Activated T-helper 1 cell treated with Interleukin-2 at 50 U/mL for 16 hours (primary cell): ENCODE measurements at places on chromosomes 11 and 22.

DNA sequence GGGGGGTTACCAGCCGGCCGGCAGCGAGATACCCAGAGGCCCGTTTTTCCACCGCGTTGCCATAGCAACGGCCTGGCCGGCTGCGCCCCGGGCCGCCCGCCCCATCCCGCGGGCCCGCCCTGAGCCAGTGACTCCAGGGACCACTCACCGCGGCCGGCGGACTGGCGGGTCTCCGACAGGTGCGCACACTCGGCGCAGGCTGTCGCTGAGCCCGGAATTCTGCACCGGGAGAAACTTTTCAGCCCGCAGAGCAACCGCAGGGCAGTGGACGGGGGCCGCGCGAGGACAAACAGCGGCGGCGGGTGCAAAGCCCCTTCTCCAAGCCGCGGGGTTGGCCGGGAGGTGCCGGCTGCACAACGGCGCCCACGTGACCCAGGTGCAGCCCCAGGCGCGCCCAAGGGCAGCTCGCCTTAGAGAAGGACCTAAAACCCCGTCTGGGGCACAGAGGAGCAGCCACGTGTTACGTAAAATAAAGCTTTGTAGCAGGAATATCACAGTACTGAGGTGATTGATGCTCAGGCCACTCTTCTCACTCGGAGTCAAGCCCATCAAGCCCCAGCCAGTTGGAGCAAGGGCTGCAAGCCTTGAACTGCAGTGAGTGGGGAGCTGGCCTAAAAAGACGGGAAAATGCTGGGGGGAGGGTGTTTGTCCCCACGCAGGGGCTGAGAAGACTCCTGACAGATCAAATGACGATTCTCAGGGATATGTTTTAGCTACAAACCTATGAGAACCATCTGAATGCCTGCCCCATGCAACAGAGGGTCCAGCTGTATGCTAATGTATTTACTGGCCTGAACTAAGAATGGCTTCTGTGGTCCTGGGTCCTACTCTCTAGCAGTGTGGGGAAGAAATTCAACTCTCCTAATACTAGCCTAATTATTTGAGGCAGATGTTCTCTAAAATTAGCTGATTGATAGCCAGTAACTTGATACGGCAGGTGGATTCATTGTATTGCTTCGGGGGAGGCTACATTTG, at the start of gene STK33:
Gene STK33, minus strand, starts transcription at position 294 of the 975 bp plus-strand sequence. CDS start 119,323 bp downstream, outside the sequence.
- DNase-seq, result no peak

GRCh38 chr22:49514641-49515040, 313.0 kb downstream of the BRD1 start:
- DNase-seq, result no peak

DNA sequence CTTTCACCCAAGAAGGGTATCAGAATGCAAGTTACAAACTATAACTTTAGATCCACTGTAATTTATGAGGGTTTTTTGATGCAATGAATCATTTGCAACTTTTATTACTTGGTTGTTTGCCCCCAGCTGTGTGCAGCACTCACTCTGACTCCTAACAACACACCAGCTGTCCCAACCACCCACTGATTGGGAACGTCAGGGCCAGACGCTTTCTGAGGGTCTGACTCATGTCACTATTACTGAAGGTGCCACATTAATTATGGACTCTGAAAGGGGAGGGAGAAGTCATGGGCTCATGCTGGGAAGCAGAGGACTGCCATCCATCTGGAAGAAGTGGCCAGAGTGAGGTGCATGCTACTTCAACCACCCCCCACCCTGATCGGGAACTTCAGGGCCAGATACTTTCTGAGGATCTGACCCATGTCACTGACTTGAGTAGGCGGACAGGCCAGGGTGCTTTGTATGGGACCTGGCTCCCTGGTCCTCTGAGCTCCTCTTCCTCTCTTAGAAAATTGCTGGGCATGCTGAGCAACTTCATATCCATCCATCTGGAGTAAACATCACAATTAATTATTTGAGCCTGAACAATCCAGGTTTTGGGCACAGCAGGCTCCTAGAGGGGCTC, 44.9 kb upstream of the DRD2 start:
- DNase-seq, result no peak

DNA sequence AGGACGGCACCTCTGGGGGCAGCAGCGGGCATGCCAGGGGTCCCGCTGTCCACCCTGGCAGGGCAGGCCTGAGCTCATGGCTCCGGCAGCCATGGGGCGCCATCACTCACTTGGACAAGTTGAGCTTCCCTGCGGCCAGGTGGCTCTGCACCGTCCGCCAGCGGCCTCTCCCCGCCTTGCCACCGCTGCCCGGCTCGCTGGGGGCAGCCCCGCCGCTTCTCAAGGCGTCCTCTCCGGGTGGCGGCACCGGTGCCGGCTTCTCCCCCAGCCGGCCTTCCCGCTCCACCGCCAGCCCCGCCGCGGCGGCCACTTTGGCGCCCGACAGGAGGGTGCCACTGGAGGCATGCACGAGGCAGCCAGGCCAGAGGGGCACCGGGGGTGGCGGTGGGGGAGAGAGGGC, 35.0 kb downstream of the SYT7 start:
- no peak for DNase-seq

GRCh38 chr11:95453616-95454171, 222.7 kb upstream of the SESN3 start:
- no peak for DNase-seq

DNA sequence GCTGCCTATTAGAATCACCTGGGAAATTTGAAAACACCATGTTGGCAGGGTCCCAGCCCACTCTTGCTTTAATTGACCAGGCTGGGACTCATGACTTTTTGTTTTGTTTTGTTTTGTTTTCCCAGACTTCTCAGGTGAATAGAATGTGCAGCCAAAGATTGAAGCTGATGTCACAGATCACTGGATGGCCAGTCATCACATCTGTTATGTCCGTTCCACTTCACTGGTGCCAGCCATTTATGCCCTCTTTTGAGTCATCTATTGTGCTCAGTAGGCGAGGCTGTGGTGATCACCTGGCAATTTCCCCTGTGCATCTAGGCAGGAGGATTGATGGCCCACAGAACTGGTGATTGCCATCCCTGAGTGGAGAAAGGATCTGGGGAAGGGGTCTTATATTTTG, 297.3 kb downstream of the INSC start:
- no peak for DNase-seq
